Large intestine (tissue), 12 donors: ENCODE measurements at places on chromosomes 5 and 9. TPM values are rescaled to one million over a fixed set of nuclear protein-coding genes. Genes with fewer than 3 reads are reported as not detected.

- H3K27me3 ChIP-seq: no peaks in the 10 kb centered on the region
- H3K4me3 ChIP-seq: no peak overlapping the region
- no peaks in the 10 kb centered on the region for H3K4me1 ChIP-seq
Measured at GRCh38 chr5:622359-622758, 10.2 kb downstream of the CEP72 start.

GRCh38 chr9:35271637-35272036, 109.8 kb downstream of the UNC13B start:
- no peak for DNase-seq
- H3K4me1 ChIP-seq: peaks cover 7% of the 10 kb centered on the region
- no peak overlapping the region for H3K4me3 ChIP-seq
- H3K36me3 ChIP-seq: no peaks in the 10 kb centered on the region
- H3K27me3 ChIP-seq: no peaks in the 10 kb centered on the region

DNA sequence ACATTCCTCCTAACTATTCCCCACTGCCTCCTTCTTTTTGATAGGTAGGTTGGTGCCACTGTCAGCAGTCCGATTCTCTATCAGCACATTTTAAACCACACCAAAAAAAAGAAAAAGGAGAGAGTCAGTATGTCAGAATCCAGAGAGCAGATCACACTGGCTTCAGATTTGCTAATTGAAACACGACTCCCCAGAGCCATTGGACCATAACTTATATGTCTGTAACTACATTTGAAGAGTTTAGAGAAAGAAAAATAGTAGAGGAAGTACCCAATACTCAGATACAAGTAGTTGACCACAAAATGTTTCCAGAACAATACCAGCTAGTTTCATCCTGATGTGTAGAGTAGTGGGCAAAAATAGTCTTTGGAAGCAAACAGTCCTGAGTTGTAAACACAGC, 216.6 kb downstream of the NR2F1-AS1 start:
- H3K27me3 ChIP-seq: no peaks in the 10 kb centered on the region
- no peak overlapping the region for H3K4me3 ChIP-seq
- no peak for DNase-seq
- H3K27ac ChIP-seq: no peak overlapping the region
- H3K36me3 ChIP-seq: no peaks in the 10 kb centered on the region

DNA sequence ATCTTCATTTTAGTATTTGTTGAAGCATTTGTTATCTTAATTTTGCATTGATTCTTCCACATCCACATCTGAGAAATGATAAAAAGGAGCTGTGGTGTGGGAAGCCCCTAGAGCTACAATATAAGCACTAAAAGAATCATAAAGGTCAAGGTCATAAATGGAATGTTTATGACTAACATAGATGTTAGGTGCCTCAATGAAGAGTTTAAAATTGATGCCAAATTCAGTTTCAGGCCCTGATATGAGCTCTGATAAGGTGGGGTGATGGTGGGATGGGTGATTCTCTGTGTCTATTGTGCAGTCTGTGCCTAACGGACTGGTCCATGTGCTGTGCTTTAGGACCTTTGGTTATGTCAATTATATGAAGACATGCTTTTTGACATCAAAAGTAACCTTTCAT, 61.2 kb upstream of the CAMK4 start:
- no peak overlapping the region for H3K4me3 ChIP-seq
- H3K36me3 ChIP-seq: no peaks in the 10 kb centered on the region
- no peak overlapping the region for H3K27ac ChIP-seq
- DNase-seq: no peak

DNA sequence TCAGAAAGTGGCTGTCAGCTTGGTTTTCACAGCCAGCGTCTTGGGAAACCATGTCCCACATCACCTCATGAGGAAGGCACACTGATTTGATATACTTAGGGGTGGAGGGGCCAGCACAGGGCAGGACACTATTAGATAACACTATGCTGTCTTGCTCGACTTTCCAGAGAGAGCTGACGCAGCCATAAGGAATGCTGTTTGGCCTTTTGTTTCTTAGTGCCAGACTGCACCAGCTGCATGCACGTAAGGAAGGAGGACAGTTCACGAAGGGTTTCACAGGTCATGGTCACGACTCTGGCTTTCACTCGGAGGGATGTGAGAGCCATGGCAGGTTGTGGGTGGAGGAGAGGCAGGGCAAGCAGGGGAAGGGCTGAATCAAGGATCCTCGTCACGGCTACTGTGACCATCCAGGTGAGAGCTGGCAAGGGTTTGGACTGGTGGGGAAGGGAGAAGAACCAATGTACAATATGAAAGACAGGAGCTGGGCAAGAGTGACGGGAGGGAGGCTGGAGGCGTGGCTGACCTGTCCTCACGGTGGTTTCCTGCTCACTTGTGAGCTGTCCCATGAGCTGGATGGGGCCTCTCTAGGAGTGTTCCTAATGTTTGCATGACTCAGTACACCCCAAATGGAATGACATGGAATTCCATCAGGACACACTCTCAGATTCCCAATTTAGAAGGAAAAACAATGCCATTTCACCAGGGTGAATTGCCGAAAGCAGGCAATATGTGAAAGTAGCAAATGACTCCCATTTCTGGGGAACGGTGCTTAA, 61.7 kb downstream of the OTULIN start:
- no peak overlapping the region for H3K27ac ChIP-seq
- H3K27me3 ChIP-seq: no peaks in the 10 kb centered on the region
- H3K4me3 ChIP-seq: no peak overlapping the region
- H3K4me1 ChIP-seq: peaks cover 14% of the 10 kb centered on the region
- DNase-seq: no peak

DNA sequence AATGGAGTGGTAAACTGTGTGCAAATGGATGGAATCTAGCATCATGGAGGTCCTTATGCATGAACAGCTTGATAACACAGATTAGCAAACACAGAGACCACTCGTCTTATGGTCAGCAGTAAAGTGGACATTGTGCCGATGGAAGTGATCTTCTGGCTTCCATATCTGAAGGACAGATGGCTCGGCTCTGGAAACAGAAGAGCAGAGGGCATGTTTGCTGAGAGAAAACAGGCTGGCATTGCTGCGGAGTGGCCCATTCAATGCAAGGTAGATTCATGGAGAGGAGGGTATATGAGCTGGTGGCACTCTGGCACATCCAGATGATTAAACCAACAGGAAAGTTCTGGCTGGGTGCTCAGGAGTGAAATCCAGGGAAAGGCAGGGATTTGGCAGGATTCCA, 513.2 kb downstream of the DIRAS2 start:
- no peaks in the 10 kb centered on the region for H3K27me3 ChIP-seq
- no peak for DNase-seq
- H3K36me3 ChIP-seq: no peaks in the 10 kb centered on the region

- H3K36me3 ChIP-seq: no peaks in the 10 kb centered on the region
- H3K27ac ChIP-seq: no peak overlapping the region
- DNase-seq: no peak
- H3K27me3 ChIP-seq: no peaks in the 10 kb centered on the region
- H3K4me1 ChIP-seq: no peaks in the 10 kb centered on the region
- no peak overlapping the region for H3K4me3 ChIP-seq
Measured at GRCh38 chr9:19994296-19994695, 205.5 kb upstream of the SLC24A2 start.

PTGR1 gene
- polyA plus RNA-seq: 88.5 TPM

SLCO6A1 gene
- 0.13 TPM for polyA plus RNA-seq
